ENCODE measurements at places on chromosomes 12 and 14.

DNA sequence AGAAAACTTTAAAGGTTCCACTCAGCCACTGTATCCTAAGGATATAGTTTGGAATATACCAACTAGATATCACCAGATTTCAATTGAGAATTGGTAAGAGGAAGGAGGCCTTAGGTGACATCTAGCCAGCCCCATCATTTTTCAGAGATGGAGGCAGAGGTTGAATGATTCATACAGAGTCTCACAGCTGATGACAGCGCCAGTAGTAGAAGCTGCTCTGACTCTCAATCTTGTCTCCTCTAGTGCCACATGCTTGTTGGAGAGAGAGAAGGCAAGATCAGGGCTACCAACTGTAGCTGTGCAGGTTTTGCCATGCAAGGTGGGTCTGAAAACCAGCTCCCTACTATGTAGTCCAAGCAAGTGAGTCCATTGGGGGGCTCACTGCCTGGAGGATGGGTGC lies 6.1 kb downstream of the FRMD6 start:
- DNase-seq = no peak

GRCh38 chr14:71396050-71396677 lies 488.9 kb downstream of the PCNX1 start:
- no peak for DNase-seq

DNA sequence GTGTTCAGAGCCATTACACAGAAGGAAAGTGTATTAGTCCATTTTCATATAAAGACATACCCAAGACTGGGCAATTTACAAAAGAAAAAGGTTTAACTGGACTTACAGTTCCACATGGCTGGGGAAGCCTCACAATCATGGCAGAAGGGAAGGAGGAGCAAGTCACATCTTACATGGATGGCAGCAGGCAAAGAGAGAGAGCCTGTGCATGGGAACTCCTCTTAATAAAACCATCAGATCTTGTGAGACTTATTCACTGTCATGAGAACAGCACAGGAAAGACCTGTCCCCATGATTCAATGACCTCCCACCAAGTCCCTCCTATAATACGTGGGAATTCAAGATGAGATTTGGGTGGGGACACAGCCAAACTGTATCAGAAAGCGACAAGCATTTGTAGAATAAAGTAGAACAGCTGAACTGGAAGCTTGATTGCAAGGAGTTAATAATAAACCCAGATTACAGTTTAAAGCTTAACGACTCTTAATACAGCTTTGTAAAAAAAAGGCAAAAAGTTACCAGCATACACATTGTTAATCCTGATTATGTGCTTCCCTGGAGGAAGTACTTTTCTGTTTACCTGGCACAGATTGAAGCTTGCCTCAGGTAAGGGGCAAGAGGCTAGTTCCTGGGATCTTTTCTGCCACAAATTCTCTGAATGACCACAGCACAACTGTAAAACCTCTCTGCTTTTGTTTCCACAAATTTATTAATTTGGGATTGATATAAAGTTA lies 18.1 kb upstream of the STON2 start:
- DNase-seq = no peak

- DNase-seq = no peak
These were observed 112.2 kb downstream of the DYRK2 start for GRCh38 chr12:67760586-67761275.

GRCh38 chr12:50257236-50258166 lies 25.8 kb downstream of the LIMA1 start:
- no peak for DNase-seq

GRCh38 chr14:75969891-75970290 lies 11.9 kb downstream of the TGFB3 start:
- no peak for DNase-seq

DNA sequence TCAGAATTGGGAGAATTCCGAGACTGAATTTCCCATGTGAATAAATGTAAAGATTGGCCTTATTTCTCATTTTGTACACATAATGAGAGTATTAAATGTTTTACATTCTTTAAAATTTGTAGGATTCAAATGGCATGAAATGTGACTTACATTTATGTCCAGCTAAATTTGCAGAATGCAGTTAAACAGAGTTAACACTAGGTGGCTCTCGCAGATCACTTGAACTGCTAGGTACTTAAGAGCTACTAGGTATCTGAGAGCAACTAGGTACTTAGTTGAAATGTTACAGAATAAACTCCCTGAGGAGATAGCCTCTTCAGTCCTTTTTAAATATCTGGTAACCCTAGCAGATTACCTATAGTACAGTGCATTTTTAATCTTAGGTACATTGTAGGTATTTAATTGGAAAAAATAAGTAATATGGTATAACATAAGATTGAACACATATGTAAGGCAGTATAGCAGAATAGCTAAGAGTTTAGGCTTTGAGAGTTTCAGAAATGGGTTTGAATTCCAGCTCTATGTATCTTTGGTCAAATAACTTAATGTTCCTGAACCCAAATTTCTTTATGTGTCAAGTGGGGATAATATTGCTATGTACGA lies 73.8 kb downstream of the KIAA0586 start:
- DNase-seq = peak; percentile 34

- DNase-seq = no peak
These were observed 123.8 kb downstream of the AACS start for GRCh38 chr12:125189015-125189414.

DNA sequence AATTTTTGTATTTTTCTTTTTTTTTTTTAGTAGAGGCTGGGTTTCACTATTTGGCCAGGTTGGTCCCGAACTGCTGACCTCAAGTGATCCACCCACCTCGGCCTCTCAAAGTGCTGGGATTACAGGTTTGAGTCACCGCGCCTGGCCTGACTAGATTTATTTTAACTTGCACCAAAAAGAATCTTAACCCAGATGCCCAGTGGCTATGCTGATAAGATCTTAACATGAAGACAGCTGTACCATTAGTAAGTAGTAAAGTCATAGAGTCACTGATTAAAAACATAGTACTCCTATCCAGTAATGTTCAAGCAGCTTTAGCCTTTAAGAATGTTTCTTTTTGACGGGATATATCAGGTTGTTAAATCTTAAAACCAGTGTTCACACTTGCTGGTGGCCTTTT lies 1061.8 kb upstream of the FLRT2 start:
- no peak for DNase-seq

- no peak for DNase-seq
These were observed 233.3 kb downstream of the NEDD1 start for GRCh38 chr12:97140355-97140754.

- no peak for DNase-seq
These were observed 745 bp downstream of the CDCA4 start for GRCh38 chr14:105019861-105020814.

- no peak for DNase-seq
These were observed 3.6 kb downstream of the TNS2 start for GRCh38 chr12:53053218-53054111.

- peak; percentile 43 for DNase-seq
These were observed 225.0 kb downstream of the SPTSSA start for GRCh38 chr14:34237081-34237480.
